ENCODE measurements at places on chromosomes 1 and 21.

- no peak for DNase-seq
Observed at GRCh38 chr1:242239398-242239797, 240.5 kb upstream of the MAP1LC3C start.

DNA sequence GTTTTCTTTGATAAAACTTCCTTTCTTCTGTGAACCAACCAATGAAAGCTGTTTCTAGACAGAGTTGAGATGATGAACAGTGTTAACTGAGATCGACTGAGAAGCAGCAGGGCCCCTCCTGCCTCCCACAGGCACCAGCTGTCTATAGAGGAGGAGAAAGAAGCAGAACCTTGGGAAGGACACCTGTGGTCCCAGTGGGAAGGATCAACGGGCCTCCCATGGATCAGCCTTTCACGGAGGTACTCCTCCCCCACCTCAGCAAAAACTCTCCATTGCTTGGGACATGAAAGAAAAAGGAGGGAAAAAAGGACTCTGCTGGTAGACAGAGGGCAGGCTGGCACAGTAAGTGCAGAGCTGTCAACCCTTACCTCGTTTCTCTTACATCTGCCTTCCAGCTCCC lies 40.5 kb downstream of the PLPPR5 start:
- DNase-seq: no peak

DNA sequence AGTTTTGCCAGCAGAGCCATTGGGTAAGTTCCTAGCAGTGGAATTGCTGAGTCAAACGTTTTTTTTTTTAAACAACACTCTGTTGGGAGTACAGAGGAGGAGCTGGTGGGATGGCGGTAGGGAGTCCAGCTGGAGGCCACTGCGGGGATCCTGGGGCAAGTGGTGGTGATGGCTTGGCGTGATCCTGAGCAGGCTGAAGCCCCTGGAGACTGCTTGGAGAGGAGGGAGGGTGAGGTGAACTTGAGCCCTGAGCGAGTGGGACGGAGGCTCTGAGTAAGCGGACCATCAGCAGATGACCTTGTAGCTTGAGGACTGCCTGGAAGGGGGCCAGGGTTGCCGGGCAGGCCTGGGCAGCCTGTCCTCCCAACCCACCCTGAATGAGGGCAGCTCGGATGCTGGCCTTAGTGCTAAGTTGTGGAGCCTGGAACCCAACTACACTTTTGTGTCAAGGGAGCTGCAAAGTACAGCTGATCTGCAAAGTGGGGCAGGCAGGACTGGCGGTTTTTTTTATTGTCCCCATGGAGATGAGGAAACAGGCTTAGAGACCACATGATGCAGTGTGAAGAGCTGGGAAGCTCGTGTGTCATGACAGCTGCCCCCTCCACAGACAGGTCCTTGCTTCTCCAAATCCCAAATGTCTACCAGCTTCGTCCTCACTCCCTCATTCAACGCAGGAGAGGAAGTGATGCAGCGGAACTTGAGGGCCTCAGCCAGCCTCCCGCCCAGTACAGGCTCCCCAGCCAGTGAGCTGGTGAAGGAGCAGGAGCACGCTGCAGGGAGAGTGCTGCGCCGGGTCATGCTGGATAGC lies 20.2 kb downstream of the MRPL37 start:
- no peak for DNase-seq

DNA sequence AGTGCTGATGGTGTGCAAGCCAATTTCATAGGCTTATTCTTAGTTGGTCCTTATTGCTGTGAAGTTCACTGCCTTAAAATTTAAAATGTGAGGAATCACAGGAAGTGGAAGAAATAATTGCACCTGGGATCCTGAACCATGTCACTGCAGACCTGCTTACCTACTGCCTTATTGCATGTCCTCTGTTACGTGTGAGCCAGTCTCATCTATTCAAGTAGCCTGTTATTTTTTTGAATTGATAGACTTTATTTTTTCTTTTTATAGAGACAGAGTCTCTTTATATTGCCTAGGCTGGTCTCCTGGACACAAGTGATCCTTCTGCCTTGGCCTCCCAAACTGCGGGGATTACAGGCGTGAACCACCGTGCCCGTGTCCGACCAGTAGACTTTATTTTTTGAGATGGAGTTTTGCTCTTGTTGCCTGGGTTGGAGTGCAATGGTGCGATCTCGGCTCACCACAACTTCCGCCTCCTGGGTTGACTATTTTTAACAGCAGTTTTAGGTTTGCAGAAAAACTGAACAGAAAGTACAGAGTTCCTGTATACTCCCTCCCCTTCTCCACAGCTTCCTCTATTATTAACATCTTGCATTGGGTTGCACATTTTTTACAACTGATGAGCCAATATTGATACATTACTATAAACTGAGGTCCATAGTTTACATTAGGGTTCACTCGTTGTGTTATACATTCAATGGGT lies 14.0 kb upstream of the DISC1 start:
- DNase-seq: no peak

DNA sequence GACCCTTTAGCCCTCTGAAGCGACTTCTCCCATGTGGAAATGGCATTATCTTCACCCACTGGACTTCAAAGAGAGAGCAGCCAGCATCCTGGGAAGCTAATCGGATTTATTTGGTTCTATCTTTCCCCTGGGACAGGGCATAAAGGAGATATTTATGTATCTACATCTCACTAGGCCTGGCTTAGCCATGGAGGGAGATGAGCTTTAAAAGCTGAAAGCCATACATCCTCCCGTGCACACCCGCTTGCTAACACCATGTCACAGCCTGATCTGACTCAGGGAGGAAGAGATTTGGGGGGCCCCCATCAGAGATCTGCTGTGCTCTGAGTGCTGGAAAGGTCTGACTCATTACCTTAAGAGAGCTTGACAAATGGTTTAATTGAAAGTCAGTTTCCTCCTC lies 155.9 kb downstream of the PLXNA2 start:
- no peak for DNase-seq

GRCh38 chr1:26531651-26532131 lies 2.1 kb downstream of the RPS6KA1 start:
- DNase-seq: no peak

DNA sequence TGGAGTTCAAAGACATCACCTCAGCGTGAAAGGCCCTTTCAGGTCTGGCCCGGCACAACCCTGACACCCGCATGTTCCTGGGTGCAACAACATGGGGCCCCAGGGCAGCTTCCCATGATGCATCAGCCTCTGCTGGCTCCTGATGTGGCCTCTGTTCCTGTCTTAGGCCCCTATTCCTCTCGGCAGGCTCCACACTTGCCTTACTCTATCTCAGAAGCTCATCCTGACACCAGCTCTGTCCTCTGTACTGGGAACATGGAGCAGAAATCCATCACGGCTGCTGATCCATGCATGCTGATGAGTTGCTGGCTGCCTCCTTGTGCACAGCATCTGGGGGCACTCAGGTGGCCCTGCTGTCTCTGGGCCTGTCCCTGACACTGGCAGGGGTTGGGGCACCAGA lies 74.6 kb downstream of the ADARB1 start:
- no peak for DNase-seq

GRCh38 chr1:177872308-177872900 lies 97.5 kb downstream of the SEC16B start:
- no peak for DNase-seq

GRCh38 chr21:16073586-16073985 lies 343.8 kb downstream of the USP25 start:
- no peak for DNase-seq

- no peak for DNase-seq
Observed at GRCh38 chr1:208437401-208437800, 193.2 kb upstream of the PLXNA2 start.

- DNase-seq: no peak
Observed at GRCh38 chr1:2074944-2075740, 24.9 kb downstream of the PRKCZ start.

DNA sequence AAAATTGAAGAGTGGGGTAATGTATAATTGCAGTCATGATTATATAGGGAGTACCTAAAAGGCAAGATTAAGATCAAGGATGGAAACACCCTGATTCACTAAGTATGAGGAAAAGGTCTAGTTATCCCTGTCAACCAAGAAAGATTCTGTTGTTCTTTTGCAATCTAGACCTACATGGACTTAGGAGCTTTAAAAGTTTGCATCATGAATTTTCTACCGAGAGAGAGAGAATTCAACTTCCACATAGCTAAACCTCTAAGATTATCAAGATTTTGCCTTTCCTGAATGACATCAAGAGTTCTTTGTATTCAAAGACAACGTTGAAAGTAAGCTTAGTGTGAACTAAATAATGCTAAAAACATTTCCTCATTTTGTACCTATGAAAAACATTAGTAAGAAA lies 78.8 kb upstream of the RBM34 start:
- DNase-seq: no peak
